ENCODE measurements at places on chromosomes 13 and 19. TPM values are rescaled to one million over a fixed set of nuclear protein-coding genes. Genes with fewer than 3 reads are reported as not detected.

GRCh38 chr19:7841751-7842660 lies 12.0 kb downstream of the EVI5L start:
- no peak for DNase-seq

DNA sequence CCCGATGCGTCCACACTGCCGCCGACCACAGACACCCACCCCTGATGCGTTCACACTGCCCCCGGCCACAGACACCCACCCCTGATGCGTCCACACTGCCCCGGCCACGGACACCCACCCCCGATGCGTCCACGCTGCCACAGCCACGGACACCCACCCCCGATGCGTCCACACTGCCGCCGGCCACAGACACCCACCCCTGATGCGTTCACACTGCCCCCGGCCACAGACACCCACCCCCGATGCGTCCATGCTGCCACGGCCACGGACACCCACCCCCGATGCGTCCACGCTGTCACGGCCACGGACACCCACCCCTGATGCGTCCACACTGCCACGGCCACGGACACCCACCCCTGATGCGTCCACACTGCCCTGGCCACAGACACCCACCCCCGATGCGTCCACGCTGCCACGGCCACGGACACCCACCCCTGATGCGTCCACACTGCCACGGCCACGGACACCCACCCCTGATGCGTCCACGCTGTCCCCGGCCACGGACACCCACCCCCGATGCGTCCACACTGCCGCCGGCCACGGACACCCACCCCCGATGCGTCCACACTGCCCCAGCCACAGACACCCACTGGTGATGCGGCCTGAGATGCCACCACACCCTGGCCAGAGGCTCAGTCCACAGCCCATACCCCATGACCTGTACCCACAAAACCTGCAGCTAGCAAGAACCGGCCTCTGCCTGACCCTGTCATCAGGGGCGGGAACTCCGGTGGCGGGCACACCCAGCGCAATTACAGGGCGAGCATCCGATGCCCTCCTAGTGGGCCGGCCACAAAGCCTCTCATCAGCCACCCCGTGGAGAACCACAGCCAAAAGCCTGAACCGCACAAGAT lies 28.4 kb downstream of the RASA3 start:
- no peak for DNase-seq

GRCh38 chr19:51614789-51615188 lies 15.4 kb downstream of the SIGLEC5 start:
- no peak for DNase-seq

DNA sequence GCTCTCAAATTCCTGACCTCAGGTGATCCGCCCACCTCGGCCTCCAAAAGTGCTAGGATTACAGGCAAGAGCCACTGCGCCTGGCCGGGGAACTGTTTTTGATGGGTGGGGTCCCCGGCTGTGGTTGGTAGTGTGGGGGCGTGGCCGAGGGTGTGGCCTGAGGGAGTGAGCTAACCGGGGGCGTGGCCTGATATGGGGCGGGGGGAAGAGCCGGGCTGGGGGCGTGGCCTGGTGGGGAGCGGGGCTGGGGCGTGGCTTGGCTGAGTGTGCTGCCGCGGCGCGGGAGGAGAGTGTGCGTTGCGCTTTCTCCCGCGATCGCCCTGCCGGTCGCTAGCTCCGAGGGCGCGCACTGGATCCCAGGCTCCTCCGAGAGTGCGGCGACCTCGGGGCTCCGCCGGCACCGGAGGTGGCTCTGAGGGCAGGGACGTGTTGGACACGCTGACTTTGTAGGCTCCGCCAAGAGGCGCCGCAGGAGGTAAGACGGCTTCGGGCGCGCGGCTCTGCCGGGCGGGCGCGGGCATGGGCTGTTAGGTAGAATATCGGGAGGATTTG lies at the start of gene SPATA13:
Gene SPATA13, plus strand, starts transcription at position 263 of the 552 bp plus-strand sequence. CDS start 62,210 bp downstream, outside the sequence.
- peak; percentile 98 for DNase-seq

The C1QTNF9 gene
- not detected for total RNA-seq

The RYR1 gene
- total RNA-seq = 12.4 TPM

DNA sequence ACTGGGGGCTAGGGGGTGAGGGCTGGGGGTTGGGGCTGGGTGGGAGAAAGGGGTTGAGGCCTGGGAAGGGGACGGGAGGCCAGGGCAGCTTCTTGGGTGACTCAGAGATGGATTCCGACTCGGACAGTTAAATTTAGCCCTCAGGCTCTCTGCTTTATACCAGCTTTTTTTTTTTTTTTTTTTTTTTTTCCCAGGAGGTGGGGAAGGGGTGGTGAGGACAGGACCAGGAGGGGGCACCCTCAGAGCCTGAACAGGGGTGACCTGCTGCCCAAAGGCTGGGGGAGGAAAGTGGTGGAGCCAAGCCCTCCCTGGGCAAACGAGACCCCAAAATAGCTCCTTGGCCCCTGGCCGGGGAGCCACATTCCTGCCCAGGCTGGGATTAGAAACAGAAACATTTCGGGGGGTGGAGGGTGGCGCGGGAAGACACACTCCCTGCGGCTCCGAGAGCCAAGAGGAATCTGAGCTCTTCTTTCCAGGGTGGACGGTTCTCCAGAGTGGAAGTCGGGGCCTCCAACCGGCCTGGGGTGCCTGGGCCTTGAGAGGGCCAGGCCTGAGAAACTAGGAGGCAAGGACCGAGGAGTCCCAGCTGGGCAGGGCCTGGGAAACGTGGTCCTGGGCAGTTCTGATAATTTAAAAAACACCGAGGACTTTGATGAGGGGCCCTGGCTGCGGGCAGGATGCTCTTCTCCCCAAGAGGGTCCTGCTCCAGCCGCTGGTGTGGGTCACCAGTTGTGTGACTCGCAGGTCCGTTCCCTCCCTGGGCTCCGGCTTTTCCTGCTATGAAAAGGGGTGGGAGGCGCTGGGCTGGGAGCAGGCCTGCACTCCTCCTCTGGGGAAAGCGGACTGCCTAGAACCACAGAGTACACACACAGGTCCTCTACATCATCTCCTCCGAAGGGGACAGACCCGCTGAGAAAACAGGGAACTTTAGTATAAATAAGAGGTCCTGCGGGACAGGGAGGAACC lies 813 bp upstream of the DMPK start:
- DNase-seq = peak; percentile 74

DNA sequence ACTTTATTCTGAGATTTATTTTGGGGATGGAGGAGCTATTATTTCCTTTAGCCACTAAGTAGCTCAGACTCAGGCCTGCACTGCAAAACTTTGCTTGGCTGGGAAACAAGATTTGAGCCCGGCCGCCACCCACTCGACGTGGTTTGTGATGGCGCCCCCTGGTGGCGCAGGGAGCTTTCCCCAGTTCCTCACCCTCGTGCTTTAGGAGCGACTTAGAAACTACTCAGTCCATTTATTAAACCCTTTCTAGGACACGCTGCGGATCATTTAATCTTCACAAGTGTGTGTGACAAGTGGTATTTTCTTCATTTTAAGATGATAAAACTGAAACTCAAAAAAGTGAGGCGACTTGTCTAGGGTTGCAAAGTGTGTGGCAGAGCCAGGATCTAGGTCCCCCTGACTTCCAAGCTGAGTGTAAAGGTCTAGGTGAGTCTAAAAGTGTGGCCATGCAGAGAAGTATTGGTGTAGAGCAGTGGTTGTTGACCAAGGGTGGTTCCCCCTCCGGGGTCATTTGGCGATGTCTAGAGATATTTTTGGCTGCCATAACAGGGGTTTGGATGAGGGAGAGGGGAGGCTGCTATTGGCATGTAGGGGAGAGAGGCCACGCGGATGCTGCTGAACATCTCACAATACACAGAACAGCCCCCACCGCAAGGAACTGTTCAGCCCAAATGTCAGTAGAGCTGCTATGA lies 2.2 kb downstream of the CXCL17 start:
- peak; percentile 81 for DNase-seq

GRCh38 chr13:108156749-108157148 lies 58.6 kb downstream of the LIG4 start:
- DNase-seq = no peak

GRCh38 chr13:114115191-114115671 lies 17.2 kb downstream of the RASA3 start:
- DNase-seq = no peak

- no peak for DNase-seq
Measured at GRCh38 chr19:30274987-30275386, 97.2 kb upstream of the ZNF536 start.

- peak; percentile 63 for DNase-seq
Measured at GRCh38 chr13:41652735-41653361, 195.5 kb downstream of the RGCC start.

The ALOX5AP gene
- 0.73 TPM for total RNA-seq

DNA sequence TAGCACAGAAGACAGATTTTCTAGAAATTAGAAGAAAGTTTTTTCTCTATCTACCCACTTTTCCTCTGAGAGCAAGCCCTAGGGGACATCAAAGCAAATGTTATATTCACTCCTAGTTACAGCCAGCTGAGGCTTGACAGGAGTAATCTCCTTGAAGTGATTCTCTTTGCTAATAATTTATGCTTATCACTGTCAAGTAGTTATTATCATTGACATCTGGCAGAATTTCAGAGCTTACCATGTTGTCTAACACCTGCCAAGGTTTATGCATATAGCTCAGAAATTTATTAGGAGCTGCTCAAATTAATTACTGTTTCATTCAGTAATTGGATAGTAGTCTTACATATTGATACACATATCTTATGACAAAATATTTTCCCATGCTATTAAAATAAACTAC lies 465.9 kb upstream of the ATXN8OS start:
- DNase-seq = no peak

- DNase-seq = peak; percentile 34
Measured at GRCh38 chr13:73090116-73090822, 31.5 kb downstream of the KLF5 start.

DNA sequence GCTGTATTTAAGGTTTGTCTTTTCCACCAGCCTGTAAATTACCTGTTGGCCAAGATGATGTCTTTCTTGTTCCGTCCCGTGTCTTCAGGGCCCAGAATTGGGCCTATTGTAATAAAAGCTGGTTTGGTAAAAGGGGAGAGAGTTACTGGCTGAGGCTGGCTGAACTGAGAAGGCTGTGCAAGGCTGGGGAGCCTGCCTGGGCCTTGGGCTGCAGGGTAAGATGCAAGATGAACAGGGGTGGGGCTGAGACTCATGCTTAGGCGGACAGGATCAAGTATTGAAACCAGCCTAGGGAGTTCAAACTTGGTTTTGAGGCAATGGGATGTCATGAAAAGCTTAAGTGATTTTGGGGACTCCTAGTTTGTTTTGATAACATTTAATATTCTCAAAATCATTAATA lies 142.3 kb downstream of the PCCA start:
- DNase-seq = no peak

DNA sequence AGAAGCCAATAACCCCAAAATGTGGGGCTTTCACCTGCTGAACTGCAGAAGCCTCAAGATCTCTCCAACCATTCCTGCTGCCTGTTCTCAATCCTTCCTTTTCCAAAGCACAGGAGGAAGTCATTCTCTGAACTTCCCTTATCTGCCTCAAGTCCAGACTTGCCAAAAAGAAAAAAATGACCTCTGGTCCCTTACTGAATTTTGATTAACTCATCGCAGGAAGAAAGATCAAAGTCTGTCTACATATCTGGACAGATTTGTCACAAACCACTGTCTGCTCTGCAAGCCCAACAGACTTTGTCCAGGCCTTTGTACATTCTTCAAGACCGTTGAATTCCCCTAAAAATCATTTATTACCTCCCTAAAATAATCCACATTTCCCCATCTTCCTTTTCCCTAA lies 126.5 kb upstream of the NBEA start:
- DNase-seq = no peak

The AKAP11 gene
- 25.0 TPM for total RNA-seq

The CCDC169 gene
- 8.5 TPM for total RNA-seq

DNA sequence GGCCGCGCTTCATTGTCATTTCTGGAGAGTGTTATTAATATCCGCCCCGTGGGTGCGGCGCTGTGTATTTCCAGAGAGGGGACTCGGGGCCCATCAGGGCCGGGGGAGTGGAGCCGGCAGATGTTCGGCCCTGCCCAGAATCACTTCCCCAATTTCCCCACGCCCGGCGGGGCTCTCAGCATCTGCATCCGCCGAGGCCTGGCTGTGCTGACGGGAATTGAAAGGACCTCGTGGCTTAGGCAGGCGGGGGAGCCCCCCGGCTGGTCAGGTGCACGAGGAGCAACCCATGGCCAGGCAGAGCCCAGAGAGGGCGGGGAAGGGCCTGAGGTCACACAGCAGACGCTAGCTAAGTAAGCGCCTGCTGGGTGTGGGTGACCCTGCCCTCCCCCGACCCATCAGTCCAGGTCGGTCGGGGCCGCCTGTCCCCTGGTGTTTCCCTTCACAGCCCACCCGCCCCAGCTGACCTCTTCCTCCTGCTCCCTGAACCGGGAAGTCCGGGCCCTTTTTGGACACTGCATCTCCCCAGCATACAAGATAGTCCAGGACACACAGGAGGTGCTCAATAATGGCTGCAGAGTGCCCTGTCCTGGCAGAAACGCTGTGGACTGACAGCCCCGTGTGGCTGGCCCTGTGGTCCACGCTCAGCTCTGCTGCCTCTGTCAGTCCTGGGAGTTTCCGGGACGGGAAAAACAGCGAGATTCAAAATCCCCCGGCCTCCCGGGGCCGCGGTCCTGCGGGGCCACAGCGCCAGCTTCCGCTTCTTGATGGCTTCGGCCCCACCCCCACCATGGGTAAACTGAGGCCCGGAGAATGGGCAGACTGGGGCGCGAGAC lies 22.1 kb downstream of the ARID3A start:
- no peak for DNase-seq

The TEKTIP1 gene
- total RNA-seq = not detected

GRCh38 chr19:1855040-1855827 lies 7.0 kb upstream of the REXO1 start:
- peak; percentile 90 for DNase-seq

GRCh38 chr19:12937093-12937926 lies 1.1 kb upstream of the CALR start:
- DNase-seq = peak; percentile 82

DNA sequence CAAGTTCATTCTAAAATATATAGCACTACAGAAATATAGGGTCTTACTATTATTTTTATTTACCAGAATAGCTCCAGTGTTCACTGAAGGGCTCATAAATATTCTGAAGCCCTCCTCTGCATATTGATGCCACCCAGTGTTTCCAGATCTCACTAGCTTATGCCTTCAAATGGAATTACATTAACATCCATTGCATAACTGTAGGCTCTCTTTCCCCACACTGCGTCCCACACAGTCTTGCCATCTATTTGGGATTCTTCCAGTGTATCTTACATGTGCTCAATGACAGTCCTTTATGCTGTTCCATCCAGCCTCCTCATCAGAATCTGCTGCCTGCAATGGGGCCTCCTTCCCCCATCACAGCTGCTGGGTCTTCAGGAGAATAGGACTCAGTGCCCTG lies 137.2 kb downstream of the CYSLTR2 start:
- no peak for DNase-seq

GRCh38 chr19:33459222-33460090 lies 62.1 kb downstream of the PEPD start:
- DNase-seq = no peak

GRCh38 chr13:38686577-38687245 lies at the start of gene FREM2:
FREM2 (plus strand) TSS chr13:38687077; CDS start chr13:38687345, 268 bp downstream.
- peak; percentile 86 for DNase-seq

- no peak for DNase-seq
Measured at GRCh38 chr13:32047793-32048192, 16.2 kb downstream of the FRY start.

The ZNF345 gene
- 7.2 TPM for total RNA-seq

The TNNT1 gene
- 612 TPM for total RNA-seq

GRCh38 chr19:18273561-18274218 lies 562 bp downstream of the IQCN start:
- DNase-seq = no peak

GRCh38 chr19:10133596-10133995 lies 13.9 kb upstream of the EIF3G start:
- no peak for DNase-seq

Data from SJCRH30 (cell line).